Activated CD8-positive, alpha-beta T cell treated with anti-CD3 and anti-CD28 coated beads, Interleukin-2, amount 10 ng/mL, durations not matched to agents 7 days and 5 days (primary cell): ENCODE measurements at places on chromosomes 11 and 22.
A peak's percentile ranks its signal among the peaks of the same experiment; 100 is the strongest.

DNA sequence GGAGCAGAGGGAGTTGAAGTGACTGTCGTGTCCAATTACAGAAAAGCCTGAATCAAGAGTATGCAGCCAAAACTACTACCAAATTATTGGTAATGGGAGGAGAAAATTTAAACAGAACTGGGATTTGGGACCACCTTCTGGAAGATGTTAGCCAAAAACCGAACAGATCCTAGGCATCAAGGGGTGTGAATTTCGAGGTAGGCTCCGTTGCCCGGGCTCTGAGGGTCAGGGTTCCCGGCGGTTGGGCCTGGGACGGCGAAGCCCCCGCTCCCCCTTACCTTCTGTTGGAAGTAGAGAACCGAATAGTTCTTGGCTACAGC lies 313 bp downstream of the PRCP start:
- H3K4me3 ChIP-seq = peak overlapping the region; percentile 97
- no peaks in the 10 kb centered on the region for H3K27me3 ChIP-seq
- DNase-seq = no peak
- peak overlapping the region; percentile 99 for H3K27ac ChIP-seq
- H3K4me1 ChIP-seq = peaks cover 48% of the 10 kb centered on the region
- H3K36me3 ChIP-seq = peaks cover 2% of the 10 kb centered on the region

GRCh38 chr11:92432515-92432914 lies 207.9 kb downstream of the FAT3 start:
- H3K4me1 ChIP-seq = no peaks in the 10 kb centered on the region
- no peak overlapping the region for H3K4me3 ChIP-seq

GRCh38 chr11:63007920-63008319 lies 7.7 kb downstream of the SLC22A8 start:
- no peak for DNase-seq
- no peaks in the 10 kb centered on the region for H3K36me3 ChIP-seq
- peaks cover 10% of the 10 kb centered on the region for H3K27me3 ChIP-seq
- H3K4me1 ChIP-seq = no peaks in the 10 kb centered on the region

DNA sequence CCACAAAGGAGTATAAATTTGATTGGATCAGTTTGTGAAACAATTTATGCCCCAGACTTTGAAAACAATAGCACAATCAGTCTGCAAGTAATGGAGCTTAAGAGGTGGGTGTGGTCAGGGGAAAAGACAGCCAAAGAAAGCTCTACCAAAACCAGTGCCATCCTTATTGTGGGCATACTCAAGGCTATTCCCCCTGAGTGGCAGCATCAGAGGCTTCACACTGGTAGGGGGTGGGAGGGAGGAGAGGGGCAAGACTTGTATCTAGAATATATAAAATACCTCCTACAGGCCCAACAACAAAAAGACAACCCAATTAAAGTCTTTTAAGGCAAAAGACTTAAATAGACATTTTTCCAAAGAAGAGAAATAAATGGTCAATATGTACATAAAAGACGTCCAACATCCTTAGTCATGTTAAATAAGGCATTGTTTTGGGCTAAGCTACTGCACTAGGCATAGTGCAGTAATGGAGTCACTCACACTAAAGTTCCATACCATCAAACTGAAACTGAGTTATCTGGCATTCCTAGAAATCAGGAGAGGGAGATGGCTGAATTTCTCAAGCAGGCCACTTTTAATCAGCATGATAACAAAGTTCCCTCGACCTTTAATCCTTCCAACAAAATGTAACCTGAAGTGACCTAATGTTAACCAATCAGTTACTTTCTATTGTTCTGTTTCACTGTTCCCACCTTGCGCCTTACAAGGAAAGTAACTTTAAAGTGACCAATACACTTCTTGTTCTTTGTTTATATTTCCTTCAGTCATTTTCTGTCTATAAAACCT lies 24.8 kb downstream of the NARS2 start:
- H3K4me3 ChIP-seq = no peak overlapping the region
- H3K27ac ChIP-seq = no peak overlapping the region
- H3K27me3 ChIP-seq = no peaks in the 10 kb centered on the region

- H3K4me3 ChIP-seq = no peak overlapping the region
- H3K36me3 ChIP-seq = peaks cover 17% of the 10 kb centered on the region
- no peak for DNase-seq
- no peak overlapping the region for H3K27ac ChIP-seq
Measured at GRCh38 chr11:57812634-57813033, 51.0 kb downstream of the CTNND1 start.

GRCh38 chr11:42054351-42054900 lies 595.0 kb upstream of the LRRC4C start:
- H3K4me1 ChIP-seq = no peaks in the 10 kb centered on the region
- no peaks in the 10 kb centered on the region for H3K27me3 ChIP-seq
- no peak overlapping the region for H3K27ac ChIP-seq
- H3K4me3 ChIP-seq = no peak overlapping the region
- no peak for DNase-seq

GRCh38 chr11:19374151-19374569 lies 133.4 kb upstream of the E2F8 start:
- no peak overlapping the region for H3K27ac ChIP-seq
- H3K36me3 ChIP-seq = no peaks in the 10 kb centered on the region
- no peaks in the 10 kb centered on the region for H3K4me1 ChIP-seq
- peaks cover 7% of the 10 kb centered on the region for H3K27me3 ChIP-seq
- DNase-seq = no peak

GRCh38 chr11:106642331-106642730 lies 375.9 kb downstream of the GUCY1A2 start:
- DNase-seq = no peak
- no peaks in the 10 kb centered on the region for H3K4me1 ChIP-seq
- H3K27me3 ChIP-seq = no peaks in the 10 kb centered on the region
- no peak overlapping the region for H3K27ac ChIP-seq
- no peaks in the 10 kb centered on the region for H3K36me3 ChIP-seq

DNA sequence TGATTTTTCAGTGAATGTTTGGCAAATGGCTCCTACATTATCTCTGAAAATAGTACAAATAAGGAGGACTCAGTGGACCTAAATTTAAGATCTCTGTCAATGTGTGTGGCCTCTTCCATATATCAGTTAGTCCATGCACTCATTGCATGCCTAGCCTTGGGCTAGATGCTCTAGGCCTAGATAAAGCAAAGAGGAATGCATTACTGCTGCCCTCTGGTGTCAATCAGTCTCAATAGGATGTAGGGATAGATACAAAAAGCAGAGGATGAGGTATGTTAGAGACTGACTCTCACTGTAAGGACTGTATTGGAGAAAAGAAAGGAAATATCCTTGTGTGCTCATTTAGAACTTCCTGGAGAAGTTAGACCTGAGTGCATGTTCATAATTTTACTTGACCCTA lies 42.0 kb downstream of the MS4A2 start:
- no peaks in the 10 kb centered on the region for H3K4me1 ChIP-seq
- no peak overlapping the region for H3K27ac ChIP-seq
- H3K4me3 ChIP-seq = no peak overlapping the region
- DNase-seq = peak; percentile 32
- no peaks in the 10 kb centered on the region for H3K36me3 ChIP-seq

DNA sequence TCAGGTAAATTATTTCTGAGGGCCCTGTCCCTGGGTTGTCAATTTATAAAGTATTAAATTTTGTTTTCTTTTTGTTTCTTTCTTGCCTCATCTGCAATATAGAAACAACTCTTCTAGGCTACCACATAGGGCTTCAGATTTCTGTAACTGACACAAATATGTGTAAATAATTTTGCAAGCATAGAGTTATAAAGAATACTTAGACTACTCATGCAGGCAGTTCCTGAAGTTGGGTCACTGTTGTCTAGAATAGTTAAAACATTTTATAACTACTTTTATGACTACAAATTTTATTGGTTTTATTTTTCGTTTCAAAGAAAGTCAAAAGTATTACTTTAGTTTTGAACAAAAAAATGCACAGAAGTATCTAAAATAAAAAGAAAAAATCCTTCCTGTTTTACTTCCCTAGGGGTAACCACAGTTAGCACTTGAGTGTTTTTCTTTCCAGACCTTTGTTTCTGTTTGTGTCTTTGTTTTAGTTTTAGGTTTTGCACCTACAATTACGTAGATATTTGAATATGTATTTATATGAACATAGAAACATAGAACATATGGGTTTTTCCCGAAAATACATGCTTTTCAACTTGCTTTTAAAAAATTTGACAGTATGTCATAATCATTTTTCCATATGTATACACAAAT lies 12.4 kb upstream of the TMEM123 start:
- H3K4me3 ChIP-seq = no peak overlapping the region
- DNase-seq = no peak
- H3K27me3 ChIP-seq = no peaks in the 10 kb centered on the region
- H3K4me1 ChIP-seq = peaks cover 72% of the 10 kb centered on the region
- no peak overlapping the region for H3K27ac ChIP-seq
- H3K36me3 ChIP-seq = no peaks in the 10 kb centered on the region

GRCh38 chr11:72848846-72849466 lies 34.7 kb downstream of the ATG16L2 start:
- no peaks in the 10 kb centered on the region for H3K27me3 ChIP-seq
- no peak overlapping the region for H3K27ac ChIP-seq
- peaks cover 11% of the 10 kb centered on the region for H3K4me1 ChIP-seq
- DNase-seq = peak; percentile 60

GRCh38 chr11:119422809-119423508 lies at the start of gene THY1:
THY1 (minus strand) TSS chr11:119423172; CDS start chr11:119420905, 2,267 bp downstream.
- peaks cover 36% of the 10 kb centered on the region for H3K27me3 ChIP-seq
- H3K27ac ChIP-seq = no peak within 1 kb of the TSS
- no peak for DNase-seq

DNA sequence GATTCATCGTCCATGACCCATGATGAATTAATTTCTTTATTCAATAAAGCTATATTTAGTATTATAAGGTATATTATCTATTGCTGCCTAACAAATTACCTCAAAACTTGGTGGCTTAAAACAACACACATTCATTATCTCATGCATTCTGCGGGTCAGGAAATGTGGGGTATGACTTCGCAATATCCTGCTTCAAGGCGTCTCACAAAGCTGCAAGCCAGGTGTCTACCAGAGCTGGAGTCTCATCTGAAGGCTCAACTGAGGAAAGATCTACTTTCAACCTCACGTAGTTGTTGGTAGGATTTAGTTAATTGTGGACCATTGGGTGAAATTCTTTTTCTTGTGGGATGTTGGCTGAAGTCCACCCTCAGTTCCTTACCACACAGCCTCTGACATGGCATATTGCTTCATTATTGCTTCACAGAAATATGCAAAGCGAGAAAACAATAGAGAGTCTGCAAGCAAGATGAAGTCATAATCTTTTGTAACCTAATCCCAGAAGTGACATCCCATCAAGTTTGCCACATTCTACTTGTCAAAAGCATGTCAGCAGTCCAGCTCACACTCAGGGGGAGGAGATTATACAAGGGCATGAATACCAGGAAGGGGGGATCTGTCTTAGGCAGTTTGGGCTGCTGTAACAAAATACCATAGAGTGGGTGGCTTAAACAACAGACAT lies 45.1 kb downstream of the KREMEN1 start:
- H3K27ac ChIP-seq = no peak overlapping the region
- H3K4me3 ChIP-seq = no peak overlapping the region
- H3K36me3 ChIP-seq = peaks cover 16% of the 10 kb centered on the region
- DNase-seq = no peak
- peaks cover 27% of the 10 kb centered on the region for H3K27me3 ChIP-seq

DNA sequence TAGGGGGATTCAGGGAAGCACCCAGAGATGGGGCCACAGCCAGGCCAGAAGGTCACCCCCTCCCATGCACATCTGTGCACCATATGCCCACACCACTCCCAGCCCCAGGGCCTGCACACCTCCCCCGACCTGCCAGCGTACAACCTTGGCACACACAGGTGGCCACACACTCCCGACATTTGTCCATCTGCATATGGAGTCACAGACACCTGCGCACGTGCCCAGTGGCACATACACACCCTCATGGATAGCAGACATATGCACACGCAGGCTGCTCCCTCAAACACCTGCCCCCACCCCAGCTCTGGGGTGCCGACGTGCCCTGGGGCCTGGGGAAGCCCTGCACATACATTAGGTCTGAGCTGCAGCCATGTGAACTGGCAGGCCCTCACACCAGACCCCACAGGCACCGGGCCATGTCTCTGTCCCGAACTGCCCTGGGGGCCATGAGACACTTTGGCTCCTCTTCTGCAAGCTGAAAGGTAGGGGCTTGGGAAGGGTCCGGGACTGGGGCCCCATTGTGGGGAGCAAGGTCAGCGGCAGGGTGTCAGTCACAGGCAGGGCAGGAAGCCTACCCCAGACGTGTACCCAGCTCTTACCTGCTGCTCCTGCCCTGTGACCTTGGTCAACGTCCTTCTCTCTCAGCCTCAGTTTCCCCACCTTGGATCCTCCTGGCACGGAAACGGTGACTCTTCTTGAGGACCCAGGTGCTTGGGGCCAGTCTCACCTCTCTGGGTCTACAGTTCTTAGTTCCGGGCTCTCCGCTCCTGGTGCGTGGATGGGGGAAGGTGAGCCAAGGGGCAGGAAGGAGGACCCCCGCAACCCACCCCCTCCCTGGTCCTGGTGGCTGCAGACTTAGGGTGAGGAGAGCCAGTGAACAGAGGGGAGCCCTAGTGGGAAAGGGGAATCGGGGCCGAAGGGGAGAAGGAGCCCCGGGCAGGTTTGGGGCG lies 579 bp upstream of the CABP7 start:
- H3K4me3 ChIP-seq = no peak overlapping the region
- H3K27me3 ChIP-seq = peaks cover 42% of the 10 kb centered on the region
- no peaks in the 10 kb centered on the region for H3K36me3 ChIP-seq
- H3K27ac ChIP-seq = no peak overlapping the region
- peaks cover 1% of the 10 kb centered on the region for H3K4me1 ChIP-seq

- H3K27me3 ChIP-seq = no peaks in the 10 kb centered on the region
- H3K4me1 ChIP-seq = peaks cover 83% of the 10 kb centered on the region
- H3K27ac ChIP-seq = peak overlapping the region; percentile 98
- peaks cover 16% of the 10 kb centered on the region for H3K36me3 ChIP-seq
- peak; percentile 85 for DNase-seq
Measured at GRCh38 chr11:326842-327580, 6.4 kb upstream of the IFITM3 start.

GRCh38 chr11:44066732-44067141 lies 667 bp downstream of the ACCS start:
- H3K36me3 ChIP-seq = no peaks in the 10 kb centered on the region
- H3K4me1 ChIP-seq = peaks cover 26% of the 10 kb centered on the region
- H3K27ac ChIP-seq = peak overlapping the region; percentile 87
- H3K27me3 ChIP-seq = peaks cover 6% of the 10 kb centered on the region

DNA sequence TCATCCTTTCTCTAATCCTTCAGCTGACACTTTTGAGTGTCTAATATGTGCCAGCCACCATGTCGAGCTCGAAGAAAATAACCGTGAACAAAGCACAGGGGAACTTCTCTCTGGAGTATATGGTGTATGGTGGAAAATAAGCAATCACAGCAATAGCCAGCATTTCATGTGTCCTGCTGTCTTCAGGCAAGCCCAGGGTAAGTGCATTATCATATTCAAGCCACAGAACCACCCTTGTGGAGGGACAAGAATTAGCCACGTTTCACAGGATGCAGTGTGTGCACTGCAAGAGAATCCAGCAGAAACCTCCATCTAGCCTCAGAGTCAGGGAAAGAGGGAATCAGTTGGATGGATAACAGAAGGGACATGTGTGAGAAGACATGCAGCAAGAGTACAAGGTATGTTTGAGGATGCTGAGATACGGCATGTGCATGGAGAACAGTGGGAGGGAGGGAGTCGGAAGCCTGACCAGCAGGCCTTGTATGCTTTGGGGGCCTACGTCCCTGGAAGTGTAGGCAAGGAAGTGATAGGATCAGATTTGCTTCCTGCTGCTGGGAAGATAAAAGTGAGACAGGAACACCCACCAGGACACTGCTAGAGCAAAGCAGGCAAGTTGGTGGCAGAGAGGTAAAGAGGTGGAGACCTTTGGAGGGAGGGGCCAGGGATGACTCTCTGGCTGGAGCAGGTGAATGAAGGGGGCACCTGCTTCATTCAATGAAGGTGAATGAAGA lies 14.7 kb upstream of the GNAZ start:
- DNase-seq = no peak
- peaks cover 23% of the 10 kb centered on the region for H3K27me3 ChIP-seq
- no peak overlapping the region for H3K4me3 ChIP-seq
- H3K36me3 ChIP-seq = no peaks in the 10 kb centered on the region

GRCh38 chr11:41522391-41522790 lies 62.9 kb upstream of the LRRC4C start:
- no peak overlapping the region for H3K4me3 ChIP-seq
- DNase-seq = no peak
- H3K27ac ChIP-seq = no peak overlapping the region
- no peaks in the 10 kb centered on the region for H3K36me3 ChIP-seq
- H3K27me3 ChIP-seq = no peaks in the 10 kb centered on the region
